ENCODE measurements at places on chromosomes 7 and 10.
A peak's percentile ranks its signal among the peaks of the same experiment; 100 is the strongest.

DNA sequence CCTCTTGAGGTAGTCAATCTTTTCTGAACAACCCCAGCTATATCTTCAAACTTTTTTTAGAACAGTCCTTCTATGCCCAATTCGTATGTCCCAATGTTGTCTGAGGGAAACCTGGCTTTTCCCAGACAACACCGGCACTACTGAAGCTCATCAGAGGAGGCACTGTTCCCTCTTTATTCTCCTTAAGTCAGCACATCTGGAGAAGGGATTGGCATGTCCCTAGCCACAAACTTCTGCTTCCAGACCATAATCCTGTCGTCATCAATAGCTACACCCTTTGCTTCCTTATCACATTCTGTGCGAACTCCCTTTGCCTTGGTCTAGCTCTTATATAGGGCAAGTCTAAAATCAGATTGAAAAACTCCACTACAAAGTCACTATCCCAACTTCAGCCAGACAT is 22.9 kb downstream of the PON3 start:
- no peak for DNase-seq

DNA sequence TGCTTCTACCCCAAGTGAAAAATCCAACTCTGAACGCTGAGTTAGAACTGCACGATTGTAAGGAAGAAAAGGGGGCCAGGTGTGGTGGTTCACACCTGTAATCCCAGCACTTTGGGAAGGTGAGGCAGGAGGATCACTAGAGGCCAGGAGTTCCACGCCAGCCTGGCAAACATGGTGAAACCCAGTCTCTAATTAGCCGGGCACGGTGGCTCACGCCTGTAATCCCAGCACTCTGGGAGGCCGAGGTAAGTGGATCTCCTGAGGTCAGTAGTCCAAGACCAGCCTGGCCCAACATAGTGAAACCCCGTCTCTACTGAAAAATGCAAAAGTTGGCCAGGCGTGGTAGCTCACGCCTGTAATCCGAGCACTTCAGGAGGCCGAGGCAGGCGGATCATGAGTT is 9.0 kb downstream of the GUSB start:
- no peak for DNase-seq

DNA sequence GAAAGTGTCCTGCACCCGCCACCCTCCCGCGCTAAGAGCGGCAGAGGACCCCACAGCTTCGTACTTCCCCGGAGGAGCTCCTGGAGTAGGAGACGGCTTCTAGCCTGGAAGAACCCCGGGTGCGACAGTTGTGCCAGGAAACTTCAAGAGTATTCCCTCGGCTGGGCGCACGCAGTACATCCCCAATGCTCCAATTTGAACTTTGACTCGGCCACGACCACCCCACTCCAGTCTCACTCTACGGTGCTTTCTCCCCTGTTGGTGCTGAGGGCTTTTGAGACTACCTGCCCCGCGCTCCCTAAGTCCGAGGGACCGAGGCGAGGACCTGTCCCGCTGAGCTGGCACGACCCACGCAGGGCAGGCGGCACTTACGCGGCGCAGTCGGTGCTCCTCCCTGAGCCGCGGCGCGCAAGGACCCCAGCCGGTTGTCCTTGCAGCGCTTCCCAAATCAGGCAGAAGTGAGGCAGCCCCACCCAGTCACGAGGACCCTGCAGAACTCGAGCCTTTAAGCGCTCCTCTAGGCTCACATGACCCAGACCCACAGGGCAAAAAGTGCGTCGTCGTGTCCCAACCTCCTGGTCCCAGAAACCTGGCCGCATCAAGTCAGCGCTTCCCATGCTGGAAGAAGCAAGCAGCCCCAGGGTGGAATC is at the start of gene CPVL:
Gene CPVL (minus strand): TSS at position 481 of the 650 bp plus-strand sequence. CDS start 25,476 bp downstream, outside the sequence.
- DNase-seq, result no peak

DNA sequence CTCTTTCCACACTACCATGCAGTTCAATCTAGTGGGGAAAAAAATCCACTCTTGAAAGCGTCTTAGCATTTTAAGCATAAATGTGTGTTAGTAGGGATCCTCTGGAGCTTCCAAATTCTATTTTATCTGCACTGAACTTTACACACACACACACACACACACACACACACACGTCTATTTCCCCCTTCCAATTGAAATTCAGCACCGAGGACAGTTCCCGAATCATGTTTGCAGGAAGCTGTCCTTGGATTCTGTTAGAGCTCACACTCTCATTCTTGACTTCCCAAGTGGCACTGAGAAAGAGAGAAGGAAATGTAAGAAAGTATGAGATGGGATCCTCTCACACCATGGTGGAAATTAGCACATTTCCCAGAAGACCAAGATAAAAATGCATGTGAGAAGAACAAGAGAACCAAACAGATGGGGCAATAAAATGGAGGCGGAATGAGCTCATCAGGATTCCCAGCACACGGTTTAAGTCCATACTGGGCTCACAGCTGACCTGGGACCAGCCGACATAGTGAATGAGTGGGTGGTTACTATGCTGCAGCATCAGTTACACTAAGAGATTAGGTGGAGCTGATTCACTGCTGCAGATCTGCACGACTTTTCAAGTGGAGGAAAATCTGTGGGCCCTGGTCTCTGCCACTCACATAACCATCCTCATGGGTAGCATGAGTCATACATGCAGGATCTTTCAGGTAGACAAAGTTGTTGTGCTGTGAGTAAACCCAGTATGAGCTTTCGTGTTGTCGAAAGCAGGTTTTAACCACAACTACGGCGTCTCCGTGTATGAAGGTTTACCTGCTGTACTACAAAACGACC is 3.3 kb upstream of the NPTX2 start:
- peak; percentile 42 for DNase-seq

- no peak for DNase-seq
These were observed 229.3 kb downstream of the AUTS2 start for GRCh38 chr7:69827558-69827957.

DNA sequence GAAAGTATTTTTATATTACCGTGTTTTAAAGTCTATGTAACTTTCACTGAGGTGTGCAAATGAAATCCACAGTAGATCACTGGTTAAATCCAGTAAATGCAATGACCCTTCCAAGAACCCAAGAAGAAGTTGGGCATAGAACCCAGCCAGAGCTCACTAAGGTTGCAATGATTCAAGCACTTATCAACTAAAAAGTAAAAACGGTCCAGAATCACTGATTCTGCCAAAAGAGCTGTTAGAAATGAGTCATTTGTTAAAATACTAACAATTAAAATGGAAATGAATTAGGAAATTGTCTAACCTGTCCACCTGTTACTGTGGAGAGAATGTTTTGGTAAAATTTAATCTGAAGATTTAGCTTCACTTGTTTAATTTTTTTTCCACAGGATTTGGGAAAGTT is 74.4 kb downstream of the ANK3 start:
- DNase-seq, result no peak

DNA sequence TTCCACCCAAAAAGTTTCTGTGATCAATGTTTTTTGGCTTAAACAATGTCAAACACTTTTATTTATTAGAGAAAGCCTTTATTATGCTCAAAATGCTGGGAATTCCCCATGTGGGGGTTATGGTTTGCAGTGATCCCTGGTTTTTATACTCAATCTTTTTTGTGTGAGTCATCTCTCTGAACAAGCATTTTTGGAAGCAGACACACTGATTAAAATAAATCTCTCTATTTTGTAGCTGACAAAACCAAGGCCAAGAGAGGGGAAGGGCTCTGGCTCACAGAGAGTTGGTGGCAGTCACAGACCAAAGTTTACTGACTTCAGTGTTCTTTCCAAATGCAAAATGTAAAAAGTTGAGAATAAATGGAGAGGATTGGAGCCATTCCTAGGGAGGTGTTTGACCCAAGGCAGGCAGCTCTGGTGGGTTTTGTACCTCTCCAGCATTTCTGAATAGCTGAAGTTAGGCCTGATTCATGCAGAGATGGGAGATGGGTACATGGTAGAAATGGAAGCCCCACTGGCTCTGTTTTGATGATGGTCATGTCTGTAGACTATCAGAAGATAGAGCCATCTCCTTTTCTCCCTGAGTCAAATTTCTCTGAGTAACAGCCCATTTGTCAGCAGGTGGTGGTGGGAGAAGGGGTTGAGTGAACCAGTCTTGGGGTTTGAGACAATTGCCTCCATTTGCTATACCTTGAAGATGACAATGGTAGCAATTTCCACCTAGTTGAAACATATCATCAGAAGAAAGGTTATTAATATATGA is 45.4 kb upstream of the NAMPT start:
- no peak for DNase-seq

DNA sequence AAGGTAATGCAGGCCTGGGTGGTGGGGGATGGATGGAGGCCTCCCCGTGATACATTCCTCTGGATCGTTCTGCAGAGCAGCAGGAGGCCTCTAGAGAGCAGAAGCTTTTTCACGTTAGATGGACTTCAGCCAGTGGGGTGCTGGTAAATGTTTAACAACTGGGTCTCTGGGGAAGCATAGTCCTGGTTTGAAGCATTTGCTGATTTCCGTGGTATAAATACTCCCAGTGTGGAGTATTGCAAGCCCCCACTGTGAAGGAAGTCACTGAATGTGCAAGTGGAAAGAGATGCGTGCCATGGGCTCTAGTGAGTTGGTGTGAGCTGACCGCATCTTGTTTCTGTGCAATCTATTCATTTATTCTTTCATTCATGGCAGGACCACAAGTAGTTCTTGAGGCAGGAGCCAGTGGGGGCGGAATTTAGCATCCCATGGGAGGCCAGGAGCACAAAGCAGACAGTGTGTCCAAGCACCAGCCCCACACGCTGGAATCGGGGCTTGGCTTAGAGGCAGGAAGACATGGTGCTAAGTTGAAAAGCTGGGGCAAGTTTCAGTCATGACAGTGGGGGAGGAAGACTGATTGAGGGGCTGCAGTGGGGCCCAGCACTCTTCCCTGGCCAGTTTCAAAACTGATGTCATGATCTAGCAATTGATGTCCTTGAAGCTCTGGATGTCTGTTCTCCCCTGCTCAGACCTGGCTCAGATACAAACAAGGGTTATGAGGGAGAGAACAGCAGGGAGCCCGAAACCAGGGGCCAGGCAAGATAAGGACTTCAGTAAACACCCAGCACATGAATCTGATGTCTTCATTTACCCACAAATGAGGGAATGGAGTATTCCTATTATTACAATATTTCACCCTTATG is 280.9 kb upstream of the LYZL1 start:
- DNase-seq, result no peak

DNA sequence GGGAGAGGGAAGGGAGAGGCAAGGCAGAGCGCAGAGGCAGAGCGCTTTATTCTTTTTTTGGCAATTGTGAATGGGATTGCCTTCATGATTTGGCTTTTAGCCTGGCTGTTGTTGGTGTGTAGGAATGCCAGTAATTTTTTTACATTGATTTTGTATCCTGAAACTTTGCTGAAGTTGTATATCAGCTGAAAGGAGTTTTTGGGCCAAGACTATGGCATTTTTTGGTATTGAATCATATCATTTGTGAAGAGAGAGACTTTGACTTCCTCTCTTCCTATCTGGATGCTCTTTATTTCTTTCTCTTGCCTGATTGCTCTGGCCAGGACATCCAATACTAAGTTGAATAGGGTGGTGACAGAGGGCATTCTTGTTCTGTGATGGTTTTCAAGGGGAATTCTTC is 291.3 kb downstream of the REEP3 start:
- DNase-seq, result no peak

GRCh38 chr10:90641731-90642130 is 216.1 kb downstream of the HTR7 start:
- no peak for DNase-seq

DNA sequence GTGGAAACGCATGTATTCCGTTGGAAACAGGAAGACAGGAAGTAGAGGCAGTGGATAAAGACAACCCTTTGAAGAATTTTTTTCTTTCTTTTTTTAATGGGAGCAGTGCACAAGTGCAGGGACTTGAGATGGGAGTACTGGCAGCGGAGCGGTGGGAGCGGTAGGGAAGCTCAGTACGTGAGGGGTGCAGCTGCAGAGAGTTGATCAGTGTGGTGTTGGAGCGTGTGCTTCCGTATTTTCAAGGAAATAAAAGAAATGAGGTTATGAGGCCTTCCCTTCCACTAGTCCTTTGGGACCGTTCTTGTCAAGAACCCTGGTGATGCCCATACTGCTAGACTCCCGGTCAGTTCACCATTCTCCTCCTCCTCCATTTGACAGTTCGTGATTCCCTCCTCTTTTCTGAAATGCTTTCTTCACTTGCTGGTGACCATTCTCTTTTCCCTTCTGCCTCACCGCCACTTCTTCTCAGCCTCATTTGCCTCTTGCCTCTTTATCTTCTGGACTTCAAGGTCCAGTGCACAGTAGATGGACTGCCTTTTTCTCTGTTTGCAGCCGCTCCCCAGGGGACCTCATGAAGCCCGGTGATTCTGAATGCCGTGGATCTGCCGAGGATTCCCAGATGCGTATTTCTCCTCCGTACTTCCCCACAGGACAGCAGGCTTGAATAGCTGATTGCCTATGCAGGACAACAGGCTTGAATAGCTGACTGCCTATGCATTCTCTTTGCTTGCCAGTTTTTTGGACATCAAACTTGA is 39.1 kb upstream of the TMEM236 start:
- DNase-seq, result no peak

DNA sequence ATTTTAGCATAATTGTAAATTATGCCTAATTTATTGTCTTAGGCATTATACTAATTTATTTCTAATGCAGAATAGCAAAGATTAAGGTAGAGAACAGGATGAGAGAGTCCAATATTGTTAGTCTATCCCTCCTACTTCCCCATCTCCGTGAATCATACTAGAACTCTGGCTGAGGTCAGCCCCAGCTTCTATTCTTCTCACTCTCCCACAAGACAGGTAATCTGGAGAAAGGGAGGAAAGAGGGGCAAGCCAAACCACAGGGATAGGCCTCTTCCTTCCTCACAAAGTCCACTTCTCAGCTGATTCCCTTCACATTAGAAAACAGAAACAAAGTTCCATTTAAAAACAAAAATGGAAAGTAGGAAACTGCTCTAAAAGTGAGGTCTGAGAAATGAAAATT is 117.5 kb upstream of the LAMB4 start:
- no peak for DNase-seq

GRCh38 chr10:75708060-75708459 is 276.6 kb downstream of the LRMDA start:
- DNase-seq, result no peak

DNA sequence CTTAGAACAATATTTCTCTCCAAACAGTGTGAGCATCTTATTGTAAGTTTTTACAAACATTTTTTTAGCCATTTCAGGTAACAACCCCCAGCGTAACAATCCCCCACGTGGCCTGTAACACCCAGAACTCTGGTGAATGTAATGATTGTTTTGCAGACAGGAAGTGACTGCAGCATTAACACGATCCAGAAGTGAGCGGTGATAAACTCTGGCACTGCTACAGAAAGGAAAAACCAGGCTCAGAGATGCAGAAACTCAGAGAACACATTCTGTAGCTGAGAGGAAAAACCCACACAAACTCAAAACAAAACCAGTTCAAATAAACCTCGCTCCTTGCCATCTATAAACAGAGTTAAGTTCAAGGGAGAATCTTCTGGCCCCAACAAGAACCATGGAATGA is 285.7 kb downstream of the FGFR2 start:
- DNase-seq, result no peak

DNA sequence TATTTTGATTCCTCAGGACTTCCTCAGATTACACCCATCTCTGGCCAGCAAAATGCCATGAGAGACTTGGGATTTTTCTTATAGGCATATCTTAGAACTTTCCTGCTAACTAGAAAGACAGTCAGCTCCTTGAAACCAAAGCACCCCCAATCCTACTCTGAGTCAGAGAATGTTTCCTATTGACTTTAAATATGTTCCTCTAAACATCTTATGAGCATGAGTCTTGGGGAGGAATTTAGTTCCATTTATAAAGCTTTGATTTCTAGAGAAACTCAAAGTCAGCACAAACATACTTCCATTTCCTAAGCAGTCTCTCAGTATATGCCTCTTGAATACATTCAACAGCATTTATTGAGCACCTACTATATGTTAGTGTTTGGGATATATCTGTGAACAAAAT is 128.5 kb downstream of the INHBA start:
- DNase-seq, result no peak
